CD4-positive, alpha-beta T cell treated with Interferon gamma for 1 hour (primary cell): ENCODE measurements at places on chromosomes 5 and 9.

DNA sequence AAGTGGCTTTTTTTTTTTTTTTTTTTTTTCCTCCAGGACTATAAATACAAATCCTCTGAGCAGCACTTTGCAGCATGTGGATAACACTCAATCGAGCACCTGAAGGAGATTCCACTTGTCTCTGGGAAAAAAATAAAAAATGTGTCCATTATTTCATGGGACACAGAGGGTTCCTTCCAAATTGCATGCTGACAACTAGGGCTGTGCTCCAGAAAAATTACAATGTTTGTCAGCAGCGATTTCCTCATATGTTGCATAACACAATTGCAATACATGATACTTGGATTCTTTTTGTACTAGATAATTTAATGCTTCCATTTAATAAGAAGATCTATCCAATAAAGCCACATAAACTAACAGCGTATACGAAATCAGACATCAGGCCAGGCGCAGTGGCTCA is 84.4 kb downstream of the CDH18 start:
- no peak for DNase-seq

DNA sequence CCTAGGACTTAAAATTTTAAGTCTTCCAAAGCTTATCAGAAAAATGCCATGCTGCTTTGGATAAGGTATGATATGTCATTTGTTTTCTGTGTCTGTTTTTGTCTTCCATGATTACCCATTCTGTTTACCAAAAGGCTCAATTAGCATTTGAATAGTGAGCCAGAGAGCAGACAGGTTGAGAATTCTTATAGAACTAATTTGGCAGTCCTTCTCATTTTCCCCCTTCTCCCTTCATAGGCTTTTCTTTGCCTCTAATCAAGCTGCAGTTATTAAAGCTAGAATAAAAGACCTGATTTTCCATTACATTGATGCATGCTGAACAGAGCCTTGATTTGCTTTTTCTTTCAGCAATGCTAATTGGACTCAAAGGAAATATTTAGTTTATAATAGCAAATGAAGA is 993.0 kb downstream of the MAT2B start:
- DNase-seq: no peak

DNA sequence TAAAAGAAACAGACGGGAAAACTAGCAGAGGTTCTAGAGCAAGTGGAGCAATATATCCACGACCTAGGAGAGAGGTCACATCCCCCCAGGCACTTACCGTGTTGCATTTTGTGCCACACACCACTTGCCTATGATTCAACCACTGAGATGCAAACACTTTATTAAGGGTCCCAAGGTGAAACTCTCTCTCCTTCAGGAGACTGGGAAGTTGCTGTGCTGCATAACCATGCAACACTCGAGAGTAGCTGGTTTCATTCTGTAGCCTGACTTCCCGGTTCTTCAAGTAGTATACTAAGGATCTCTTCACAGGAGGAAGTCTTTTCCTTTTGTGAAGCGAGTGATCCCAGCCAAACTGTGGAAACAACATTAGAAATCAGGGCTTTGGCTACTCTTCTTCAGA is 1.6 kb downstream of the DCAF12 start:
- DNase-seq: no peak

GRCh38 chr5:79621056-79621455 is 8.8 kb downstream of the TENT2 start:
- DNase-seq: no peak

DNA sequence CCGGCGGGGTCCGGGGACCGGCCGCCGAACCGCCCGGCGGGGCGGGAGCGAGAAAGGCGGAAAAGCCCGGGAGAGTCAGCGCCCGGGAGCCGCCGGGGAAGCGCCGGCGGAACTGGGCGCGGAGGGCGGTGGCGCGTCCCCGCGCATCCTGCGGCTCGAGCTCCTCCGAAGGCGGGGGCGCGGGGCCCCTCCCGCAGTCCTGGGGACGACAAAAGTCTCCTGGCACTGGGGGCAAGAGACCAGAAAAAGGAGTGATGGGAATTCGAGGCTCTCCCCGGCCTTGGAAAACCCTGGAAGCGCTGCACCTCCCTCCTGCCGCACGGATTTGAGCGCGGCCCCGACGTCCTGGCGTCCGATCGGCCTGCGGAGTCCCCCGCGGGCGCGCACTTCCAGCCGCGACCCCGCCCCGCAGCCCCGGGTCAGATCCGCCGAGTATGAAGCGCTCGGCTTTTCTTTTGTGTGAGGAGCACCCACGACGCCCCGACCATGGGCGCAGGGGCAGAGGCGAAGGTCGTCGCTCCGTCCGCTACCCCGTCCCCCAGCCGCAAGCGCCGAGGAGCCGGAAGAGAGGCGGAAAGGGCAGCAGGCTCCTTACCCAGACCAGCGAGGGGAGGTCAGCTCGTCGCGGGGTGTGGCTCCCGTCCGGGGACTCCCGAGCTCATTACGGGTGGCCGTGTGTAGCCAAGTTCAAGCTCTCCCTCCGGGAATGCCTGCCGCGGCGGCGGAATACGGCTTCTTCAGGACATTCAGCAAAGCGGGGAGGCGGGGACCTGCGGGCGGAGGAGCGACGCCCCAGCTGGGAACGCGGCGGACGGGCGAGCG is at the start of gene EPB41L4A:
EPB41L4A (minus strand) TSS at position 114 of the 822 bp plus-strand sequence. CDS start 238 bp downstream, outside the sequence.
- no peak for DNase-seq

DNA sequence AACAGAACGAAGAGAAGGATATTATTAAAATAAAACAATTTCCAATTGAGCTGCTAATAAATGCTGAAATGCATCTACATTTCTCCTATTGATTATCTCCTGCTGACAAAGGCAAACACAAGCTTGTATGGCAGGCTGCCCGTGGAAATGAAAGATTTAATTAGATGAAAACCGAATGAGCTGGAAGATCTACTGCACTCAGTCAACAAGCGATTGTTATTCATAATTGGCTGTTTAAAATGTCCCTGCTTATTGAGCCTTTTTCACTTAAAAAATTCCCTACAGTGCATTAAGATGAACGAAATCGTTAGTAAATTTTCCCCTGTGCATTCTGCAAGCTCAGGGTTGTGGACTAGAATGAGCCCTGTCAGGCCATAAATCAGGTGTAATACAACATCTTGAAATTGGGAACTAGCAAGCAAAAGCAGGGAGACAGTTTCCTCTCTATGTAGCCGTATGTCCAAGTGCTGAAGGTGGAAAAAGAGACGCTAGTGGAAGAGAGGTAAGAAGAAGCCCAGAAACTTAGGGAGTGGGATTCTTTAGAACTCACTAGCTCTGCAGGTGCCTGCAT is 28.5 kb upstream of the KIF4B start:
- DNase-seq: no peak
